ENCODE measurements at places on chromosomes 3 and 15.

- DNase-seq, result peak; percentile 41
Measured at GRCh38 chr15:42137461-42138261, 18.8 kb downstream of the PLA2G4F start.

- no peak for DNase-seq
Measured at GRCh38 chr15:38454696-38455090, 766 bp downstream of the FAM98B start.

GRCh38 chr3:15638193-15638890 lies 36.8 kb downstream of the BTD start:
- DNase-seq, result peak; percentile 56

GRCh38 chr3:53649816-53650215 lies 155.4 kb downstream of the CACNA1D start:
- no peak for DNase-seq

DNA sequence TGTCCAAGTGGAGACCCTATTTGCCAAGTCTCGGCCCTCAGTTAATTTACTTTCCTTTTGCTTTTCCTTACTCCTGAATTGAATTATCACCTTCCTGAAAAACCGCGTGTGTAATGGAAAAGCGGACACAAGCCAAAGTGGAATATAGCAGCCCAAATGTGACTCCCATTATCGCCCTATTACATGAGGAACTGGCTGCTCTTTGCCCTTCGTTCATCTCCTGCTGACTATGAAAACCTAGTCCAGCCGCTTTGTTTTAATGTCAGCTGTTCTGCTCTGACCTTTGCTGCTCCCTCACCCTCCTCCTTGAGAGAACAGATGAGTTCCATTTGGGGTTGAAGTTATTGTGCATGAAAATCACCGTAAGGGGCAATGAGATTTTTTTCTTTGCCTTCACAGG lies 632.7 kb upstream of the SUCLG2 start:
- DNase-seq, result no peak

DNA sequence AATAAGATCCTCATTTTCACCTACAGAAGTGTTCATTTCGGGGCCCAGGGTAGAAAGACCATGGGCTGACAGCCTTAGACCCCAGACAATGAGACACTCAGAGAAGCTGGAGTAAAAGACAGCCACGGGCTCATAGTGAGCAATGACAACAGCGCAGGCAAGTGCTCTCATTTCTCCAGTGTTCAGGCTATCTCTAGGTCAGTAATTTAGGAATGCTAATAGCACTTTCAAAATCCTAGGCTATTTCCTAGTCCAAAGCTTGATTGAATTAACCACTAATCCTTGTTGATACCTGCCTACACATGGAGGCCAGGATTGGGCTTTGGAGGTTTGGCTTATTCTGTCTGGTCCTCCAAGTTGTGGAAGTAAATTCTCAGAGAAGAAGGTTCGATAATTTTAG lies 44.4 kb downstream of the FBN1 start:
- DNase-seq, result no peak

DNA sequence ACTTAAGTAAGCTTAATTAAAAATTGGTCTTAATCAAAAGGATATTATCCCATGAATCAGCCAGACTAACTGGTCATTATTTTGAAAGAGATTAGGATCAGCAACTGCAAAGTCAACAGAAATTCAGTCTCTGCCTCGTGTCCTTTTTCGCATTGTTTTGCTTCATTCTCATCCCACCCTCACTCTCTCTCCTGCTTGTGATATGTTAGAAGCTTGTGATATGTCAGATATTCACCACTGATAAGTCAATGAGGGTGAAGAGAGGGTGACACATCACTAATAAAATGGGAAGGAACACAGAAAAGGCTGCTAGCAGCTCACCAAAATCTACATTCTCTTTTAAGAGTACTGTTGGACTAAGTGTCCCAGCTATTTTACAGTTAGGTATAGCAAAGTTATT lies 146.1 kb downstream of the SUCNR1 start:
- no peak for DNase-seq
